ENCODE measurements at places on chromosomes 1 and 21.
A peak's percentile ranks its signal among the peaks of the same experiment; 100 is the strongest.

- DNase-seq, result no peak
Observed at GRCh38 chr1:161342821-161343220, 24.9 kb downstream of the CFAP126 start.

DNA sequence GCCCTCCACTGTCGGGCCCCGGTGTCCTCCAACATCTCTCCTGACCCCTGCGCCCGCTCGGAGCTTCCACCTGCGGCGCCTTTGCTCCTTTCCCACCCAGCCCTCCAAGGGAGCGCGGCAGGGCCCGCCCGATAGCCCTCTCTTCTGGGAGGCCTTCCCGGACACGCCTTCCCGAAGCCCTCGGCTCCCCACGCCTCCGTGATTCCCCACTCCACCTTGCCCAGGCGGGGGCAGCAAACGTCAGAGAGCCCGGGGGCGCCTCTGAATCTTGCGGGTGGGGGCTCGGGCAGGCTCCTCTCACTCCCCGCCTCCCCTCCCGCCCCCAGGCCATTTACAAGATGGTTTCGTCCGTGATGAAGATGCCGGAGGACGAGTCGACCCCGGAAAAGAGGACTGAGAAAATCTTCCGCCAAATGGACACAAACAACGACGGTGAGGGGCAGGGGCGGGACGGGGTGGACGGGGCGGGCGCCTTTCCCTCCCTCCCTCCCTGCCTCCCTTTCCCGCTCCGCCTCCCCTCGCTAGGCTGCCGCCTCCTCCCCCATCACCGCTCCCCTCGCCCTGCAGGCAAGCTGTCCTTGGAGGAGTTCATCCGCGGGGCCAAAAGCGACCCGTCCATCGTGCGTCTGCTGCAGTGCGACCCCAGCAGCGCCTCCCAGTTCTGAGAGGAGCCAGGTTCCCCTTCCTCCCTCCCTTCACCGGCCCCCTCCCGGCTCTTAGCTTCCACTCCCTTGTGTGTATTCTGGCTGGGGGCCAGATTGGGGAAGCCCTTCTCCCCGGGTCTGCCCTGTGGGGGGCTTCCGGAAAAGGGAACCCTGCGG, 7.1 kb downstream of the HPCA start:
- DNase-seq, result no peak

DNA sequence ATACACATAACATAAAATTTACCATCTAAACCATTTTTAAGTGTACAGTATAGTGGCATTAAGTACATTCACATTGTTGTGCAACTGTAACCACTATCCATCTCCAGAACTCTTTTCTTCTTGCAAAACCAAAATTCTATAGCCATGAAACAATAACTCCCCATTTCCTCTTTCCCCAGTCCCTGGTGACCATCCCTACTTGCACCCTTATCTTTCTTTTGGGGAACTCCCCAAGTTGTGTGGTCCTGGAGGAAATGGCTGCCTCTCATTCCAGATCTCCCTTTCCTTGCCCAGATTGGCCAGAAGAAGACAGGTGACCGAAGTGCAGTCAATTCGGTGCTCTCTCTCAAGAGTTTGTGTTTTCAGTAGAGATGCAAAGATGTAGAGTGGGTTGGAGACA, 389.6 kb upstream of the C1orf87 start:
- no peak for DNase-seq

- no peak for DNase-seq
Observed at GRCh38 chr1:94672001-94672400, 130.4 kb upstream of the F3 start.

GRCh38 chr1:41639332-41639936, 155.0 kb upstream of the EDN2 start:
- peak; percentile 86 for DNase-seq

- DNase-seq, result no peak
Observed at GRCh38 chr21:45405271-45405818, 380 bp downstream of the COL18A1 start.

GRCh38 chr1:235313931-235314678, 13.9 kb downstream of the ARID4B start:
- no peak for DNase-seq

DNA sequence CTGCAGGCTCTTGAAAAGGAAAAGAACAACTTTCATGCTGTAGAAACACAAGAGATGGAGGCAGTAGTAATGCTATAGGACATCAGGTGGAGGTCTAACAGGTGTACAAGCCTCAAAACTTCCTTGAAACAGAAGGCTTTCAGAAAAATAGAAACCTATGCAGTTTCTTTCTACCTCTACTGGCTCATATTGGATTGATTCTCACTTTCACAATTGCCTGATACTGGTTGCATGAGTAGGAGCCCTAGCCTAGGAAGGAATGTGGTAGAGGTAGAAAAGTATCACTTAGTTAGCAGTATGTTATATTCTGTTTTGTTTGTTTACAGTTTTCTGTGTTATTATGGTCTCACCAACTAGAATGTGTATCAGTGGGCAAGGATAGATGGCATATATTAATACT, 175.4 kb upstream of the GORAB start:
- no peak for DNase-seq

DNA sequence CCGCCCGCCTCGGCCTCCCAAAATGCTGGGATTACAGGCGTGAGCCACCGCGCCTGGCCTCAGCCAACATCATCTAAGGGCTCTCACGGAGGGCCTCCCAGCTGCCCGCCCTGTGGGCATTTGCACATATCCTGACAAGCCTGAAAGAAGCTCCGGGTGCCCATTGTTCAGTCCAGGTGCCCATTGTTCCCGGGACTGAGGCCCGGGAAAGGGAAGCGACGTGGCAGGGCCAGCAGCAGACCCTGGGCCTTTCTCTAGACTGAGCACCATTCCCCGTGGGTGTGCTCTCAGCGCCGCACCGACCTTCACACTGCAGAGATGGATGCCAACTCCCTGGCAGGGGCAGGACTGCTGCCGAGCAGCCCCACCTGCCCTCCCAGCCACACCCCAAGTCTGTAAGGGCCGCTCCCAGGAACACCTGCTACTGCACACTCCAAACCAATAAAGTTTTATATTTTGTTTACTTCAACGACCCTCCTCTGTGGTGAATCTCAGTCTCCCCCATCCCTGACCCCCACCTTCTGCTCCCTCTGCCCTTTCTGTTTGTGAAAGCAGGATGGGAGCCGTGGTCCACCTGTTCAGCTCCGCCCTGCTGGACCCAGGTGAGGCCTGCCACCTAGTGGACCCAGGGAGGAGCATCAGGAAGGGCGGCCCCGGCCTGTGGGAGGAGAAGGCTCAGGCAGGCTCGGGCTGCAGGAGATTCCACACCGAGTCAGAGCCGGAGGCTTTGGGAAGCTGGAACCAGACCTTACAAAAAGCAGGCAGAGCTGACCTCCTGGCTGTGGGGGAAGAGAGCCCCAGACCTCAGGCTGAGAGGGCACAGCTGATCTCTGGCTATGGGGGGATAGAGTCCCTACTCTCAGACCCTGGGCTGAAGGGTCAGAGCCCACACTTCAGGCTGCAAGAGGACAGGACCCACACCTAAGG, 1.1 kb upstream of the TMEM82 start:
- peak; percentile 55 for DNase-seq

DNA sequence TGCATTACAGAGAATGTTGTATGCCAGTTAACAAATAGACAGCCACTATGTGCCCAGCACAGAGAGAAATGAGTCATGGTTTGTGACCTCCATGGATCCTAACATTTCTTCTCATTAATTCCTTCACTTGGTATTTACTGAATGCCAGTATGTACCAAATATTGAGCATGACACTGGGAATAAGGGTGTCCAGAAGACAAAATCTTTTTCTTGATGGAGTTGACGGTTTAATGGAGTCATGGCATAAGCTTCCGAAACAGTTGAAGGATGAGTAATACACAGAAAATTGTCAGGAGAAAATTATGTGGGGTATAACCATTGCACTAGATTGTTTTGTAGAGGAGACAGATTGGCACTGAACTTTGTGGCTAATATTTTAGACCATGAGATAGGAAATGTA, 36.9 kb downstream of the PTGFR start:
- DNase-seq, result no peak

GRCh38 chr1:239006276-239006675, 380.1 kb upstream of the CHRM3 start:
- DNase-seq, result no peak

DNA sequence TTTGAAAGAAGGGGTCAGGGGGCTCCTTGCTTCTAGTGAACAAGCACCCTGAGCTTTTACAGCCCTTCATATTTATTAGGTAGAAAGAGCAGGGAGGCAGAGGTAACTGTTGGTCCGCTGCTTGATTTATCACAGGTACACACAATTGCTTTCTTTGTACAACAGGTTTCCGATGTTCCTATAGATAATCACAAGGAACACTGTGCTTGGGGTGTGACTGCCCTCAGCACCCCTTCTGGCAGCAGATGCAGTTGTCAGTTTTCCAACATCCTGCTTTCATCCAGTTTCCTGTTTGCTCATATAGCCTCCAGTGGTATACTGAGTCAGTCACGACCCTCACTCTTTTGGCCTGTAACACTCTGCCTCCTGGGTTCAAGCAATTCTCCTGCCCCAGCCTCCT, 40.6 kb downstream of the SCP2 start:
- no peak for DNase-seq

DNA sequence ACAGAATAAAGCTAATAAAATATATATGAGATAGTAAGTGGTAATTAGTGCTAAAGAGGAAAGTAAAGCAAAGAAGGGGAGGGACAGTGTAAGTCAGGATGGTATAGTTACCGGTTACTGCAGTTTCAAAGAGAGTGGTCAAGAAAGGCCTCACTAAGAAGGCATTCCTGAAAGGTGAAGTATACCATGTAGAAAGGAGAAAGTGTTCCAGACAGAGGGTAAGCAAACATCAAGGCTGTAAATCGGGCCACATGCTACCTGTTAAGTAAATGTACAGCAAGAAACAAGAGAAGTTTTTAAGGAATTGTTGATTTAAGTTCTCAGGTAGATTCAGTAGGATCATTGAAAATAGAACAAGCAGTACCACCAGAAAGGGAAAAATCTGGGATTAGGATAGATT, 9.7 kb downstream of the DESI2 start:
- DNase-seq, result no peak

DNA sequence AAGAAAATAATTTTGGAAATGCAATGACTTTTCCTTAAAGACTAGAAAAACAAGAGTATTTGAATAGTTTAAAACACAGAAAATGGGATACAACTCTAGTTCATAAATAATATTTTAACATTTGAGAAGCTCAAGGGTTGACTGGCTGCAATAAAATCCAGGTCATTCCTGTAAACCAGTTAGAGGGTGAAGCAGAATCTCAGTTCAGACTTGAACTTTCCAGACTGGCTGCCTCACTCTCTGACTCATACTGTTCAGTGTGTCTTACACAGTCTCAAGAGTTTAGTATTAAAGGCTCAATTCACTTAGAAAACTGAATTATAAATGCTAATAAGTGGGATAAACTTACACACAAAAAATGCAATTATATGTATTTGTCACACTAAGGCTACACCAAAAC, 89.9 kb downstream of the RAVER2 start:
- DNase-seq, result no peak

- no peak for DNase-seq
Observed at GRCh38 chr1:46415514-46415913, 21.4 kb downstream of the FAAH start.

GRCh38 chr1:225770561-225771248, 6.9 kb upstream of the SRP9 start:
- DNase-seq, result no peak

- no peak for DNase-seq
Observed at GRCh38 chr1:2623571-2624337, 9.1 kb downstream of the MMEL1 start.

GRCh38 chr1:208036918-208037766, 126.2 kb upstream of the CD34 start:
- DNase-seq, result no peak

GRCh38 chr1:9425859-9426258, 113.4 kb upstream of the SLC25A33 start:
- DNase-seq, result no peak

DNA sequence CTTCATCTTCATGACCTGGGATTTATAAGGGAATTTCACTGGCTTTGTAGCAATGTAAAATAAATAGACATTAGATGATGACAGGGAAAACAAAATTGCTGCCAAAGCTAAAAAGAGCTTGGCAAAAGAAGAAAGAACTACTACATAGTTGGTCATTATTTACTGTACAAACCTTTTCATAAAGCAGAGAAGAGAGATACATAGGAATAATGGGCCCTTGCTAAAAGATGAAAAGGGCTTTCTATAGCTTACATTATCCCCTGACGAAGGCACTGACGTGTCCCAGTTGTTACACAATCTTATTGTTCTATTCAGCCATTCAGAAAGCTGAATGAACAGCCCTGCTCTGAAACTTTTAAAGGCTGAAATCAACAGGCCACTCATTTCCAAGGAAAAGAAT, 57.1 kb downstream of the ZC3H11B start:
- DNase-seq, result no peak

GRCh38 chr1:938088-938683, 14.5 kb downstream of the SAMD11 start:
- peak; percentile 22 for DNase-seq

- no peak for DNase-seq
Observed at GRCh38 chr1:108657356-108658080, 3.4 kb downstream of the HENMT1 start.

GRCh38 chr1:37556712-37557196, at the start of gene DNALI1:
Gene DNALI1, plus strand, starts transcription at chr1:37556940. Its CDS starts 55 bp downstream, at chr1:37556995.
- peak; percentile 52 for DNase-seq

- no peak for DNase-seq
Observed at GRCh38 chr1:106304106-106304505, 752.4 kb upstream of the PRMT6 start.

- DNase-seq, result no peak
Observed at GRCh38 chr1:6824665-6825368, 39.6 kb downstream of the CAMTA1 start.

DNA sequence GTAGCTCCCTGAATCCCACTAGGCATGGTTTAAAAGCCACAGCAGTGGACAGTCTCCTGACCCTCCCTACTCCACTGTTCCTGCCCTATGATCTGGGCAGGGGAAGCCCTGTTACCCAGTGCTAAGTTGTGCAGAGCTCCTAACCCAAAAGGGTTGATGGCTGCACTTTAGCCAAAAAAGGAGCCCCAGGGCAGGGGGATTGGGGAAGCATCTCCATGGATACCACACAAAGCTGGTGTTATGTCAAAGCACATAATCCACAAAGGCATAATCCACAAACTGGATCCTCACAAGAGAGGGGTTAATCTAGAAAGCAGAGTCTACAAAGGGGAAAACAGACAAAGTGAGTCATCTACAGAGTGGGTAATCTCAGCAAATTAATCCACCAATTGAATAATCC, 5.7 kb downstream of the RSPO1 start:
- DNase-seq, result no peak

DNA sequence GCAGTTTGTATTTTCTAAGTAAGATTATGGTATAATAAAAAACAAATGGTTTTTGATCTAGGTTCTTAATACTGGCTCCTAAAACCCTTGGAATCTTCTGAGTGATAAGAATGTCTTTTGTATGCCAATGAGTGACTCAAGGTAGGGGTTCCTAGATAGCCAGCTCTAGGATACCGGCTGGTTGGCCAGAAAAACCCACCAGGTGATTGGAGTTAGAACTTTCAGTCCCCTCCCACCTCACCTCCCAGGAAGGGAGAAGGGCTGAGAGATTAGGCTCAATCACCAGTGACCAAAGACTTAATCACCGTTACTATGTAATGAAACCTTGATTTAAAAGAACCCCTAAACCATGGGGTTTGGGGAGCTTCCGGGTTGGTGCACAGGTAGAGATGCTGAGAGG, 8.7 kb upstream of the BRDT start:
- no peak for DNase-seq

- DNase-seq, result no peak
Observed at GRCh38 chr1:31382379-31382989, 9.6 kb upstream of the FABP3 start.

All from inflammatory macrophage (primary cell).